Hepatic stellate cell (primary cell): ENCODE measurements at places on chromosomes 7 and 10.

GRCh38 chr10:132533571-132534260 is 3.9 kb upstream of the INPP5A start:
- no peak for DNase-seq

GRCh38 chr10:16787361-16787791 is 29.8 kb downstream of the RSU1 start:
- DNase-seq = no peak

GRCh38 chr10:68878496-68878895 is 22.6 kb upstream of the DDX50 start:
- no peak for DNase-seq

DNA sequence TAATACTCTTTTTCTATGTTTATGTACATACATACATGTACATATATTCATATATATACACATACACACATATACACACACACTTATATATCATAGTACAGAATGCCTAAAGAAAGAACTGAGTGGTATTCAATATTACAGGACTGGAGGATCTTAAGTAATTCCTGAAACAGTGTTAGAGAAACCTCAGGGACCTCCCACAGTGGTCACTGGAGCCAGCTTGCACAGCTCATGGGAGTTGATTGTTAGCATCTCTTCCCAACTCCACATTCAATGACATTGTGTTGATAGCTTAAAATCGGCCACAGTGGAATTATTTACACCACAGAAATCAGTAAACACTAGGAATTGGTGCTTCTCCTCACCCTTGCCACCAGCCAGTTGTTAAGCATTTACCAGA is 6.0 kb downstream of the LRRC17 start:
- no peak for DNase-seq

- DNase-seq = no peak
These were observed 17.6 kb upstream of the MCM10 start for GRCh38 chr10:13143766-13144165.

- DNase-seq = no peak
These were observed 3.6 kb downstream of the HELLS start for GRCh38 chr10:94549221-94549620.

DNA sequence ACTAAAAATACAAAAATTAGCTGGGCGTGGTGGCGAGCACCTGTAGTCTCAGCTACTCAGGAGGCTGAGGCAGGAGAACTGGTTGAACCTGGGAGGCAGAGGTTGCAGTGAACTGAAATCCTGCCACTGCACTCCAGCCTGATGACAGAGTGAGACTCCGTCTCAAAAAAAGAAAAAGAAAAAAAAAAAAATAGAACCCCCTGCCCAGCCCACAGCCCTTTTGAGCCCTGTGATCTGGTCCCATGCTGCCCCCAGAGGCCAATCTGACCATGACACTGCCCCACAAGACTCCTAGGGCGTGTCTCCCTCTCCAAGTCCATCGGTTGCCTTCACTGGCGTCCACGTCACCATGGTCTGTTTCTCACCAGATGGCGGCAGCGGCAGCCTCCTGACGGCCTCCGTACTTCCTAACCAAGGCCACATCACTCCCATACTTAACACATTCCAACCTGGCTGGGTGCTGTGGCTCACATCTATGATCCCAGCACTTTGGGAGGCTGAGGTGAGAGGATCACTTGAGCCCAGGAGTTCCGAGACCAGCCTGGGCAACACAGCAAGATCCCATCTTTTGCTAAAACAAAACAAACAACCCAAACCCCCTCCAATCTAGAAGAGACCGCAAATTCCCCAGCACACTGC is 18.0 kb downstream of the STX1A start:
- peak; percentile 74 for DNase-seq

GRCh38 chr10:80315391-80315790 is 25.9 kb upstream of the MAT1A start:
- DNase-seq = no peak

DNA sequence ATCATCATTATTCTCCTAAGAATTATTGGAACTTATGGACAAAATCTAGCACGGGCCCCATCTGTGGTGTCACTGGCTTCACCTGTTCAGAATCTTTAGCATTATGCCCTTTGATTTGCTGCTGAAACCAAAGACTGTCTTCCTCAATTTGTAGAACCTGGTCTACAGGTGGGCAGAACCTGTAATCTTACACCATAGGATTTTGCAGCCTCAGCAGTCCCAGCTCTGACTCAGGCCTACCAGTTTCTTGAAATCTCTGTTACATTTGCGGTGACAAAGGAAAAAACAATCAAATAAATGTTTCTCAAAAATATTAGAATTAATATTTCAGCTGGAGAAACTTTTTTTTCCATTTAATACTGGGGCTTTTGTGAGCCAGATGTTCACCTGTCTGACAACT is 86.1 kb downstream of the EPDR1 start:
- no peak for DNase-seq

DNA sequence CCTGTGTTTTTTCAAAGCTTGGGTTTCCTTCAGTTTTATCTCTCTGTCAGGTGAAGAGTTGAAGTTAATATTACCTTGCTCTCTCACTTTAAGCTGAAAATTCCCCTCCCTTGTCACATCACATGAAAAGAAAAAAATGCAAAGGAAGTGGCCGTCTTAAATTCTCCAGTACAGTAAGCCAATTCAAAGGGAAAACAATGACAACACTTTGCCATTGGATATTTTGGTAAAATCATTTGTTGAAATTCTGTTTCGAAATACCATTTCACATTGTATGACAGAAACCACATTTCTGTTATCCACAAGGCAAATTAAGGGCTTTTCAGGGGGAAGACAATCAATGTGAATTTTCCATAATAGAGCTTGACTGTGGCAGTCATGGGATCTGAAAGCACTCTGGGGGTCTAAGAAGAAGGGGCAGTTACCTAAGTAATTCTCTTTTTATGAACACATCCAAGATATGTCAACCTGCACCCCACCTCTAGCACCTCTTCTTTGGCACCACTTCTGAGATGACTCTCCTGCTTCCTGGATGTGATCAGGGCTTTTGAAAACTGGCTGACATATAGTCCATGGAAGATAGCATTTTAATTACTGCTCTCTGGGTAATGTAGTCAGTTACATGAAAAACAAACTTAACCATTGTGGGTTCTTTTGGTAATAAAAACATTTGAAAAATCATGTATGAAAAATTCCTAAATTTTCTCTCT is 63.8 kb downstream of the ENTPD1 start:
- DNase-seq = no peak

DNA sequence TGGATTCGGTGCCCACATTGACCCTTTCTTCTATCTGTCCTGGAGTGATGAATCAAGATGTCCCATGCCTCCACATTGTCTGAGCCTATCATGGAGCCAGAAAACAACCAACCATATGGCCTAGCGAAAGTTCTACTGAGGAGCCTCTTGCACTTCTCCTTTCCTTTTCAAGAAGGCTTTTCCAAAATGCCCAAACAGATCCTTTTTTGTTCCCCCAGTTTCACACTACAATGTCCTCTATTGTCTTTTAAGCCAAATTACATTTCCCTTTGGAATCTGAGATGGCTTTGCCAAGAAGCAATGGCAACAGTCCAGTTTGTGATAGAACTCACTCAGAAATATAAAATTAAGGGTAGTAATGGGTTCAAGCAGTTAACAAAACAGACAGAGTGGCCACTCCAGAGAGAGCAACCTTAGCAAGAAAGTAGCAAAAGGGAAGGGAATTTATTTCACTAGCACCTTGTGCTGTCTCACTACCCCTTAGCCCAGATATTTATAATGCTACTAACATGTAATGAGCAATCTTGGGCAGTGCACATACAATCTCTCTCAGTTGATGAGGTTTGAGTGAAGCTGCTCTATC is 194.6 kb upstream of the PDE1C start:
- DNase-seq = no peak

GRCh38 chr7:14902589-14903067 is at the start of gene DGKB:
Gene DGKB (minus strand): TSS chr7:14902751.
- peak; percentile 29 for DNase-seq

DNA sequence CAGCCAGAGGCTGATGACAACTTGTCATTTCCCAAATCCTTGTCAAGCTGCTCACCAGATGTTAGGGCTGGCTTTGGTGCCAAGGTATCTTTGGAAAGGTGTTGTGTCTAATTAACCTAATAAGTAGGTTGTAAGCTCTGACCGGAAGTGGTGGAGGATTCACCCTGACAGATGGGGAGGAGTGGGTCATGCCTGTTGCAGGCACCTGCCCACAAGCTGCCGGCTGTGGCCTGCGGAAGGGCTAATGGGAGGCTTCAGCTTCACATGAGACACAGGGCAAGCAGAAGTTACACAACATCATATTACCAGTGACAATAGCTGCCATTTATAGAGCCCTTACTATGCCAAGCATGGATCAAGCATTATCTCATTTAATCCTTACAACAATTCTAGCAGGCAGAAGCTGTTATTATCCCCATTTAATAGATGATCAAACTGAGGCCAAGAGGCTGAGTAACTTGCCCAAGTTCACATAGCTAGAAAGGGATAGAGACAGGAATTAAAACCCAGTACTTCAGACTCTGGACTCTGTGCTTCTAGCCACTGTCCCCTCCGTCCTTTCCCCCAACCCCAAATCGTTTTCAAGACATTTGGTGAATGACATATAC is 63.1 kb upstream of the DUSP5 start:
- DNase-seq = no peak

DNA sequence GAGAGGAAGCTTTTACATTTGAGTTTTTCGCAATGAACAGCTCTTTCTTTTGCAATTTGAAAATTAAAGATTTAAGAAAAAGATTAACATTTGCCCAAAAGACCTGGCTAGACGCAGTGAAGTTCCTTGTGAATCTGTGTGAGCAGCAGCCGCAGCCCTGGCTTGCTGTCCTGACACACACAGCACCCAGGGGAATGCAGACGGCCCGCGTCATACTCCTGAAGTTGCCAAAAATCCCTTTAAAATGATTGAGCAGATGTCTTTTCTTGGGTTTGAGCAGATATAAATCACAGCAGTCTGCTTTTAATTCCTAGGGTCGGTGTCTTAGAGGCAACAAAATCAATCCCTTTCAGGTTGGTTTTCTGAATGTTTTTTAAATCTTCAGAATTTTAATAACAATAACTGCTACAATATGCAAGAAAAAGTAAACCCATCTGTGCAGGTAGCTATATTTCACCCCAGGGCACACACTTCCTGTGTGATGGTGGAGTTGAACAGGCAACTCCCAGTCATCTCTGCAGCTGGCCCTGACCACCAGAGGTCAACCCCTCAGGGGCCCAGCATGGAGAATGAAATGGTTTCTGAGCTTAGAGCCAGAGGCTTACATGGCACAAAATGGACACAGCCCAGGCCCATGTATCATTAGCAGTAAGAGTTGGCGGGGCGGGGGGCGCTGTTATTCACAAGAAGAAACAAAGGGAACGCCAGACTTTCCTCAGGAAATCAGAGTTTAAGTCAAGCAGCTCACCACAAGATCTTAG is 32.2 kb upstream of the TRIL start:
- no peak for DNase-seq

DNA sequence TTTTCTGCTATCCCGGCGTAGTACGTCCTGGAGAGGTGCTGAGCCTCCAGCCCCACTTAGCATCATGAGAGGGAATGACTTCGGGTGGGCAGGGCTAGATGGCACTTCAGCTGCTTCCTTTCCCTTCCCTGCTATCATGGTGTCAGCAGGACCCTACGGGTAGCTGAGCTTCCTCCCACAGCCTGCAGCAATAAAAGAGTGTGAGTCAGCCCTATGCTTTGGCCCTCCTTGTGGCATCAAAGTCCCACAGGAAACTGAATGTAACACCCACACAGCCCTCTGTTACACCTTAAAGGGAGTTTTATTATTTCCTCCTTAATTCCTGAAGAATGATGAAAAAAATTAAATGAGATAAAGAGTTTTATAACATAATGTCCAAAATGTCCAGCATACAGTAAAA is 458.1 kb downstream of the RPS24 start:
- DNase-seq = no peak

DNA sequence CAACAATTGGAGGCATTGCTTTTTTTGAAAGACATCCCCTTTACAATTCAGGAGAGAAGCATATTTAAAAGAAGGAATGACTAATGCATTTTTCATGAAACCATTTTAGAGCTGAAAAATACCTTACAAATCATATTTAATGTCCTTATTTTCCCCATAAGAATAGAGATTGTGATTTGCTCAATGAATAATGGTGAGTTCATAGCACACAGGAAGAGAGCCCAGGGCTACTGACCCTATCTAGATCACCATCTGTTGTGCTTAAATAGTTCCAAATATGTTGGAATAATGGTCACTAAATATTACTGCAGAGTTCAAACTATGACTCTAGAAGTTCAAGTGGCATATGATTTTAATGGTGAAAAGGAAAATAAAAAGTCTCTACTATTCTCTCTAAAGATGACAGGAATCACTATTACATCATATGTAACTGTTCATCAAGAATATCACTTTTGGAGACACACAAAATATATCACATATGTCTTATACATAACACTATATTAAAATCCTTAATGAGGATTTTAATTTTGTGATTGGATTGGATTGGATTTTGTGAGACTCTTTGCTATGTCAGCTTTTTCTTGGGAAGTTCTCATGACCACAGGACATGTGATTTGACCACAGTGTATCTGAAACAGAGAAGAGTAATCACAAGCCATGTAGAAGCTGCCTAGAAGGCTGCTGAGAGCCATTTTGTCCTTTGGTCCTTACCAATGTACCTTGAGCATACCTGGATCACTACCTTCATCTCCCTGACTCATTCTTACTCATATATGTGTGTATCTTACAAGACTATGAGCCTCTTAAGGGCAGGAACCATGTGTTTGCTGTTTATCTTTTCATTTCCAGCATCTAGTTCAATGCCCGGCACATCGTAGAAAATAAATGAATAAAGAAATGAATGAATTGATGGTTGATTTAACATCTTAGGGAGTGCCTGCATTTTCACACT is 26.4 kb downstream of the SLC16A9 start:
- no peak for DNase-seq

DNA sequence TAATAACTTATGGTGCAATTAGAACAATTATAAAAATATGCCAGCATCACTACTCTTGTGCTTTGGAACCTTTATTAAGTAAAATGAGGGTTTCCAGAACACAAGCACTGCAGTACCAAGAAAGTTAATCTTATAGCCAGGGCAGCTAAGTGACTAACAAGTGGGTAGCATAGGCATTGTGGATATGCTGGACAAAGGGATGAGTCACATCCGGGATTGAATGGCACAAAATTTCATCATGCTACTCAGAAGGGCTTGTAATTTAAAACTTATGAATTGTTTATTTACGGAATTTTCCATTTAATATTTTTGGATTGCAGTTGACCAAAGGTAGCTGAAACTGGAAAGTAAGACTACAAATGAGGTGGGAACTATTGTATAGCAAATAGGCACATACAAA is 250.6 kb downstream of the C7orf25 start:
- no peak for DNase-seq

- DNase-seq = no peak
These were observed 269.9 kb upstream of the PITRM1 start for GRCh38 chr10:3442451-3442990.

GRCh38 chr10:90857635-90858460 is at the start of gene HTR7:
Gene HTR7 (minus strand): TSS chr10:90858039. CDS start chr10:90857671, 368 bp downstream.
- DNase-seq = peak; percentile 63
